ENCODE measurements at places on chromosomes 6 and 20.

DNA sequence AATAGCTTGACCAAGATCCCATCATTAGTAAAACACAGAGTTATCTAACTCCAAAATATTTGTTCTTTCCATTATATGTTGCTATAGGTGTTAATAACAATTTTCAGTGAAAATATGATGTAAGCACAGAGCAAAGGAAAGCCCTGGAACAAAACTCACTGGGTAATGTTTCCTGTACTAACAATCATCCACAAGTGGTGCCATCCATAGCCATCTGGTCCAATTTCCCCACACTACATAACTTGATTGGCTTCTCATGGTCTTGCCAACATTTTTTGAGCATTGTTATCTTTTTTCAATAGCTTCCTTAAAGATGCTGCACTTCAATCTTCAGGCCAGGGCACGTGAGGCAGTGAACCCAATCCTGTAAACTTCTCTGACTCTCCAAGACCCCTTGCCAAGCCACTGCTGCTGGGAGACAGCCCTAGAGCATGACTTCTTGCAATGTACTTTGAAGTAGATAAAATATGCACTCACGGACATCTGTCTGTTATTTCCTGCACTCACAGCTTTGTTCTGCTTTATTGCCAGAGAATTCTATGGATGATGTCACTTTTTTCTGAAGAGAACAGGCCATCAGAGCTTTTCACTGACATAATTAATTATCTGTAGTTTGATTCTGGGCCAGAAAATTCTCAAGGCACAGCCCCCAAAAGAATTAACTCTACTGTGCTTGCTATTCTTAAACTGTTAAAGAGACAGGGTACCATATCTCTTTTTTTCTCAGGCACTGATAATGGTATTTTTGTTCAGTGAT is 97.5 kb upstream of the TMEM30A start:
- ATAC-seq = no peak

GRCh38 chr20:35300469-35301262 is 8.4 kb upstream of the FAM83C start:
- ATAC-seq = no peak

DNA sequence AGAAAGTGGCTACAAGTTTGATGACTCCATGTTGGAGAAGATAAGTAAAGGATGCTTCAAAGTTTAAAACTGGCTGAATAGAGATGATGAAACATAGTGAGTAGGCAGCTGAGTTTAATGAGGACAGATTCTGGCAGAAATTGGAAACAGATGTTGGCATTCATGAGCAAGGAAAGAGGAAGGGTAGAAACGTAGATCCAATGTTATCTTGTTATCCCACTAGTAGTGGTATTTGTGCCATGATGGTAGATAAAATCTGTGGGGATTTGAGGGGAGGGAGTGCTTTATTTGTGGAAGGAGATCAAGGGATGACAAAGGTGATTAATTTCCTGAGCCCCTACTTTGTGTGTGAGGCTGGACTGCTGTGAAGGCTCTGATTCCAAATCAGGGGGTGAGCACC is 69.5 kb downstream of the MRAP2 start:
- ATAC-seq = no peak

DNA sequence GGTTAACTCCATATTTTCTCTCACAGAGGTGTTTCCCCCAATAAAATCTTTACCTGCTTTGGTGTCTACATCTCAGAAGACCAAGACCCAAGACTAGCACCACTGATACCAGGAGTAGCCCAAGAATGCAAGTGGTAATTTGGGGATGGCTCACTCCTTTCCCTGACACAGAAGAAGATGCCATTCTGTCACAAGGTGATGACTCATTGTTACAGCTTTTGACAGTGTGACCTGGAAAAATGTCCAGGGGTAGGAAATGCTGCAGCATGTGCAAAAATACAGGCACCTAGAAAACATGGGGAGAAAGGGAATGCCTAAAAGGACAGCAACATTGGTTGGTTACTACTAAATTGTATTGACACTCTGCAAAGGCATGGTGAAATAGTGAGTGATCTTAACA is 254.0 kb upstream of the GJE1 start:
- no peak for ATAC-seq

- ATAC-seq = no peak
Observed at GRCh38 chr6:16669227-16669626, 92.0 kb downstream of the ATXN1 start.

- ATAC-seq = no peak
Observed at GRCh38 chr20:6595704-6596103, 171.8 kb upstream of the BMP2 start.

- no peak for ATAC-seq
Observed at GRCh38 chr20:47352332-47353238, 3.9 kb downstream of the ZMYND8 start.

- no peak for ATAC-seq
Observed at GRCh38 chr6:65938000-65938399, 231.0 kb upstream of the EYS start.

DNA sequence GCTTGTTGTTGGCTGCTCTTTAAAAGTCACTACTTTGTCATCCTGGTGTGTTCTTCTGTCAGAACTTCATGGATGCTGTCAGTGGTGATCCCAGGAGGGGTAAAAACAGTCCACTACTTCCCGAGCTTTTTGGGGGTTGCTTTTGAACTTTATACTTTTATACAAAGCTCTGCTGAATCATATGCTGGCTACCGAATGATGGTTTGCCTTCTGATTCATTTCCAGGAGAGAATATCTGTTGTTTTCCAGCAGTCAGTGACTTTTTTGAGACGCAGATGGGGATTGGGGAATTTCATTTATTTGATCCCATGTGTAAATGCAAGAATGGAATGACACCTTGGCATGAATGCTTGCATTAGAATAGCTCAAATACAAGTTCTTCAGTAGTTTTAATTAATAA is 32.7 kb upstream of the COL10A1 start:
- ATAC-seq = no peak

DNA sequence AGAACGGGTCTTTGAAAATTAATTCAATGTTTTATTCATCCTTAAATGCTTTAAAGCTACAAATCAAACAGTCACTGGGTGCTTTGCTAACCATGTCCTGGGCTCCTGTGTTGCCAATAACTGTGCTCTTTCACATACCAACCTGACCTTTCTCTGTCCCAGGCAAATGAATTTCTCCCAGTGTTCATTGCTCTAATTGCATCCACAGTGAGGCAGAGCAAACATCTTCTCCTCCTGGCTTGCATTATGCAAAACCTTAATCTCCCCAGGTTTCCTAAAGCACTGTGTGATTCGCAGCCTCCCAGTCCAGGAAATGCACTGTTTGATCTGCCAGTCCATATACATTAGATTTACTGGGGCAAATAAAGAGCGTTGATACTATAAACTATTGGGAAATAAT is 219.0 kb downstream of the PREX1 start:
- ATAC-seq = no peak

DNA sequence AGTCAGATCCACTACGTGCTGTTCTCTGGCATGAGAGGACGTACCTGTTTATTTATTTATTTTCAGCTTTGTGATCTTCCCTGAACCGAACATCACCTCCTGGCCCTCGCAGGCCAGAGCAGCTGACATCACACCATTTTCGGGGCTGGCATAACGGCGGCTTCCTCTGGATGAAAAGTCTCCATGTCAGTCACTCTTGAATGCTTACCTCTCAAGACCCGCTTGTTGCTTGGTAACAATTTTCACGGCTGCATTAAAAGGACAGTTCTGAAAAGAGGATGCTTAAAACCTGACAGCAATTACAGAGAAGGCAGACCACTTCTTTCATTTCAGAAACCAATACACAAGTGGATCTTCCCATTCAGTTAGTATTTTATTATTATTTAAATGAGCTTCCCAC is 159.8 kb upstream of the CDH4 start:
- ATAC-seq = no peak

DNA sequence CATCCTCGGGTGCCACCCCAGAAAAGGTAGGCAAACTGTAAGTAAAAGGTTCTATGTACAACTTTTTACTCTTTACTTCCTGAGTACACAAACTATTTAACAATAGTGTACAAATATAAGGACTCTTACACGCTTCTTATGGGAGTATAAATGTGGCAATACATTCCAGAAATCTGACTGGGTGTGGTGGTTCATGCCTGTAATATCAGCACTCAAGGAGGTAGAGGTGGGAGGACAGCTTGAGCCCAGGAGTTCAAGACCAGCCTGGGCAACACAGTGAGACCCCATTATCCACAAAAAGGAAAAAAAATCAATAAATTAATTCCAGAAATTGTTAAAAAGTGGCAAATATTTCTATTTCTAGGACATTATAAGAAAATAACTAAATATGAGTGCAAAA is 48.9 kb downstream of the PIGU start:
- ATAC-seq = no peak

DNA sequence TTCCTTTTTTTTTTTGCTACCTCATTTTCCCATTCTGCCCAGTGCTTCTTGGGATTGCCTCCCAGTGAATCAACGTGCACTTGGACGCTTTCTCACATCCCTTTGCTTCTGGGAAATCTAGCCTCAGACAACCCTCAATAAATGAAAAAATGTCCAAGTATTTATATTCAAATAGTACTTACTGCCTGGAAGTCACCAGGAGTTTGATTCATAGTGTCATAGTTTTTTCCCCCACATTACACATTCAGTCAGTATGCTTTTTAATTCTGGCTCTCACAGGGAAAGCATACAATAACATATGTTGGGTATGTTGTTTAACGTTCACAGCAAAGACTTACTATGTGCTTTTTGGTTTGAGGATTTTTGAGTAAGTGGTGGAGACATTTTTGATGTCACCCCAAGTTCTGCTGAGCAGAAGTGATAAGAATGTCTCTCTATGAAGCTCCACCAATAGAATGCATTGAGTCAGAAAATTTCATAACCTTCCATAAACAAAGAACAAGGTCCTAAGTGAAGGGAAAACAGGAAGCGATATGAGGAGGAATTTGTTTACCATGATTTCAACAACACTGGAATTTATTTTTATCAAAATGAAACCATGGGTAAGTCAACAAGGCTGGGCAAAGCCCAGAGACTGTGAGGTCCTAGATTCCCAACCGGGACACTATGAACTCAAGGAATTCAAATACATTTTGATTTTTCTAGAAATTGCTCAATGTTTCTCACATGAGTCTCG is 301.2 kb upstream of the BMP2 start:
- ATAC-seq = no peak

- ATAC-seq = peak; percentile 43
Observed at GRCh38 chr6:113672491-113673149, 184.5 kb upstream of the MARCKS start.

DNA sequence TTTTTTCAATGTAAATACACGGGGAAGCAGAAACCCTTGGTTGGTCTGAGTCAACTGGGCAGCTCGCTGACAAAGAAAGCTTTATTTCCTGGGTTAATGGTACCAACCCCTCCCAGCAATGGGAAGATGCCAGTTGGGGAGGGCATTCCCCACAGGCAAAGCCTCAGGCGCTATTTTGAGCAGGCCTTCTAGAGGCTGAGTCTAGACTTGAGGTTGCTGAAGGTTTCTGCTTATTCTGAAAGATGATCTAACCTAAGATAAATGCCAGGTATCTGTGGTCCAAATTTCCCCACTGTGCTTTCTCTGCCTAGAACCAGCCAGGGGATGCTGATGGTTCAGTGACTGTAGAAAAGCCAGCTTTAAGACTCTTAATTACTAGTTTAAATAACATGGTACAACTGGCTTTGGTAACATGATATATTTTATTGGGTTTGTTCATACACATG is 172.5 kb upstream of the JARID2 start:
- ATAC-seq = no peak

GRCh38 chr6:136468711-136469110 is 81.5 kb downstream of the MAP7 start:
- no peak for ATAC-seq

- no peak for ATAC-seq
Observed at GRCh38 chr20:36384022-36384619, 78.0 kb downstream of the DLGAP4 start.

- no peak for ATAC-seq
Observed at GRCh38 chr6:9623985-9624384, 790.9 kb downstream of the TFAP2A start.

GRCh38 chr6:106124437-106125430 is 38.6 kb downstream of the PRDM1 start:
- no peak for ATAC-seq

- no peak for ATAC-seq
Observed at GRCh38 chr20:59395729-59396128, 95.3 kb downstream of the EDN3 start.

DNA sequence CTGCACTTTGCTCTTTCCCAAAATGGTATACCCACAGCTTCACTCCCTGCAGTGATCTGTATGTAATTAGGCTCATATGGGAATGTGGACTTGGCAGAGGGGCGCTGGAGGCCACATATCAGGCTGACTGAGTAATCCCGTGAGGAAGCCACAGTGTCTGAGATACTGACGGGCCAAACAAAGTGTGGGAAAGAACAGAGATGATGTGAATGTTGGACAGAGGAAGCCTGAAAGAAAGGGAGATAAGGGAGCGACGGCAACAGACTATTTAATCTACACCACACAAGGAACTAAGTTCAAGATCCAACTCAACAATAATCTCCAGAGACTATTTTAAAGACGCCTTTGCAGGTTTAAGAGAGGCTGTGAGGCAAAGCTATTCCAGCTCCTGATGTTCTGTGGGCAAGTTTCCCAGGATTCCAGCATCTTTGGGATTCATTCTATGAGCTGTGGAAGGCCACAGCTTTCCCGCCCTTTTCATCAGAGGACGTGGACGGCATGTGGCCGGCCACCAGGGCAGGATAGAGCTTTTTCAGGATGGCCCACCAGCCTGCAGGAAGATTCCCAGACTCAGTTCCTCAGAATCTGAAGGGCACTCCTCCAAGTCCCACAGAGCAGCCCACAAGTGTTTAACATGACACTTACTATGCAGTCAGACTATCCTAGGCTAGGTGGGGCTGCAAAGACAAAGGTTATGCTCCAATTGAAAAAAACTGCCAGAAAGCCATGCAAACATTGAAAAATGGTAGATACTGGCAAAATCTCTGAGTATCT is 237.5 kb downstream of the ATXN1 start:
- ATAC-seq = no peak

DNA sequence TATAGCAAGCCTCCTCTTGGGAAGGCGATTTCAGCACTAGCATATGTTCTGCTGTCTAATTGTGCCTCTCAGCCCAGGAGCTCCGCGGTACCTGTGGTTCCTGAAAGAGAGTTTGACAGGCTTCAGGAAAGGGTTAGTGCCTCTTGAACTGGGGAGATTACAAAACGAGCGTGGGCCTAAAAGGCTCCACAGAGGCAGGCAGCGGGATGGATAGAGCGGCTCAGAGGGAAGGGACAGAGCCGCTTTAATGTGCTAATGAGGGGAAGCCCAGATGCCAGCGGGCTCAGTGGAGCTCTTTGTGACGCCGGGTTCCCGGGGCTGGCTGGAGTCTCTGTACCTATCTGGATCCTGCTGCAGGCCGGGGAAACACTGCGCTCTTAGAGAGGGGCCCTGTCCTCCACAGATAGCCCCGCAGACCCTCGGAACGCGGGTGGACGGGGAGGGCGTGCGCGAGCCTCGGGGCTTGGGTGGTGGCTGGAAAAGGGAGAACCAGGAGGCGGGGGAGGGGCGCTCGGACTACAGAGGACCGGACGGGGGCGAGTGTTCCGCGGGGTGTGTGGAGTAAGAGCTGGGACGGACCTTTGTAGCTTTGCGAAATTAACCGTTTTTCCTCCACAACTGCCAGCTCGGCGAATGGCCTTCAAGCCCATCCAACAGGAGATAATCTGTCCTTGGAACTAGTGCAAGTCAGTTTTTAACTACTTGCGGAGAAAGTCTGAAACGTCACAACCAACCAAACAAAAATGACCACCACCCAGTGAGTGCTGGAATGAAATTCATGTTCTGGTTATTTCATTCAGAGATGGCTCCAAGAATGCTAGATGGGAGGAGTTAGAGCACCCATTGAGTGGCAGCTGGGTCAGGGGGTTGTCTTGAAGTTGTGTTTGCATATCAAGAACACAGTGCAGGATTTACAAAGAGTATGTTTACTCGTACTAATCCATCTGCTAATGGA is 13.0 kb downstream of the SLC35F1 start:
- peak; percentile 46 for ATAC-seq

Data from gastroesophageal sphincter (tissue), 4 donors.